Airway epithelial cell (primary cell): ENCODE measurements at places on chromosomes 7 and 10. TPM values are rescaled to one million over a fixed set of nuclear protein-coding genes. Genes with fewer than 3 reads are reported as not detected.

The BMPER gene
- 1.3 and 2.0 TPM in 2 replicates for total RNA-seq

The ASB10 gene
- not detected in 2 replicates for total RNA-seq

The OR9A2 gene
- not detected in 2 replicates for total RNA-seq

The YAE1 gene
- total RNA-seq = 12.7 and 17.3 TPM in 2 replicates

The NOD1 gene
- total RNA-seq = 5.4 and 5.9 TPM in 2 replicates
